ENCODE measurements at places on chromosomes 3 and 15.

GRCh38 chr3:135141672-135142071, 346.6 kb downstream of the EPHB1 start:
- no peak for DNase-seq

GRCh38 chr3:37944391-37944842, 46.2 kb upstream of the VILL start:
- no peak for DNase-seq

GRCh38 chr15:65333148-65333820, 28.8 kb downstream of the RNU5B-1 start:
- DNase-seq, result no peak

DNA sequence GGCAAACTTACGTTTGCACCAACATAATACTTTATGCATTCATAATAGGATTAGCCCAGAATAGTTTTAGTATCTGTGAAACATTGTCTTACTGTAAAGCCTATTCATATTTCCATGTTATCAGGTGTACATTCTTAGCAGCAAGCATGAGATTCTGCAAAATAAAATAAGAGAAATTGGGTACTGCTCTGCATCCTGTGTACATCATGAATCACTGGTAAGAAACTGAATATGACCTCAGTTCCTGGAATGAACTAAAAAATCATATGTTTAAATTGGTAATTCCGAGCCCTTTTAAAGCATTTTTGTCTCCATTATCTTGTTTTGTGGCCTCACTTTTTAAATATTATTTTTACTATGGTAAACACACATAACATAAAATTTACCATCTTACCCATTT, 605.1 kb downstream of the ROBO1 start:
- DNase-seq, result no peak

- DNase-seq, result no peak
Observed at GRCh38 chr3:47370887-47371697, 9.7 kb upstream of the PTPN23 start.

DNA sequence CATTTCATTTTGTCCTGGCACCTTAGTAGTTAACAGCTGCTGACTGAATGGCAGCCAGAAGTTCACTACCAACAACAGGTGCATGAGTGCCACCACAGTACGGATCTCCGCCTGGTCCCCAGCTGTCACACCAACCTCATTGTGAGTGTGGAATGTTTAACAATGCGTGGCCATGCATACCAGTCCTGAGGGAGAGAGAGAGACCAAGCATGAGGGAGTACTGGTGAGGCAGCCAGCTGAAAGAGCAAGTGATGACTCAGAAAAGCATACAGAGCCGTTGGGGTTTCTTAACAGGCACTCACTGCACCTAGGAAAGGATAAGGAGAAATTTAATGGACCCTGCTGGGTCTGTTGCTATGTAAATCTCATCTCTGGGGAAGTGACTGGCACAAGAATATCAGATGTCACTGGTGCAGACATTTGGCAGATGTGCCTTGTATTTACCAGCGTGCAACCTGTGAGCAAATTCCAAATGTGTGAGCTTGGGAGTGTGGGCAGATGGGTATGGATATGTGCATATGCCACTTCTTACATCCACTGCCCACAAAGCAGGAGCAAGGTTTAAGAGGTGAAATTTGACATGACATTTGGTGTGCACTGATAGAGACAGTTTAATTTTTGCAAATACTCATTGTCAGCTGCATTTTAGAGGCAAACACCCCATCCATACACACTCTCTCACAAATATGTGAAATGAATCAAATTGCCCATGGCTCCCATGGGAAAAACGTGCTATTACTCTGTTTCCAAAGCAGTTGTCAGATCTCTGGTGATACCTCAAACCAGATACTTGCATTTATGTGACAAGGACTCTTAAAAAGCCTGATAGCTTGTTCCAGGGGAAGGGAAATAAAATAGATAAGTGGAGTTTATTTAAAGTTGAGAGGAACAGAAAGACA, 245.2 kb upstream of the ARPP21 start:
- peak; percentile 50 for DNase-seq

GRCh38 chr3:124413393-124413792, 316.9 kb upstream of the UMPS start:
- DNase-seq, result no peak

- no peak for DNase-seq
Observed at GRCh38 chr3:11716573-11717290, 73.0 kb upstream of the VGLL4 start.

DNA sequence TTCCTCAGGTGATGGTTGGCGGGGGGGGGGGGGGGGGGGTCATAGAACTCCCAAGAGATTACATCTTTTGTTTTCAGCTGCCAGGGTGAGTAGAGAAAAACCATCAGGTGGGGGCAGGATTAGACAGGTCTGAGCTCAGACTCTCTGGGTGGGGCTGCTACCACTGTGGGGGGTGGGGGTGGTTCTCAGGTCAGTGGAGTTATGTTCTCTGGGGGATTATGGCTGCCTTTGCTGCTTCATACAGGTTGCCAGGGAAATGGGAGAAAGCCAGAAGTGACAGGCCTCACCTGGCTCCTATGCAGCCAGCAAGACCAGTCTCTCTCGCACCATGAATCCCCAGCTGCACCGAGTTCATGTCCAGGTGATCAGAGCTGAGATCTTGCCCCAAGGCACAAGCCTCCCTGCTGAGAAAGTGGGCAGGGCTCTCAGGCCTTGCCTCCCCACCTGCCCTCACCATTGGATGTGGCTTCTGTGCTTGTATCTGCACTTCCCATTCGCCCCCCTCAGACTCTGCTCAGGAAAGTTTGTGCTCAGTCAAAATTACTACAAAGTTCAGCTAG, 828.1 kb downstream of the MCTP2 start:
- DNase-seq, result no peak

DNA sequence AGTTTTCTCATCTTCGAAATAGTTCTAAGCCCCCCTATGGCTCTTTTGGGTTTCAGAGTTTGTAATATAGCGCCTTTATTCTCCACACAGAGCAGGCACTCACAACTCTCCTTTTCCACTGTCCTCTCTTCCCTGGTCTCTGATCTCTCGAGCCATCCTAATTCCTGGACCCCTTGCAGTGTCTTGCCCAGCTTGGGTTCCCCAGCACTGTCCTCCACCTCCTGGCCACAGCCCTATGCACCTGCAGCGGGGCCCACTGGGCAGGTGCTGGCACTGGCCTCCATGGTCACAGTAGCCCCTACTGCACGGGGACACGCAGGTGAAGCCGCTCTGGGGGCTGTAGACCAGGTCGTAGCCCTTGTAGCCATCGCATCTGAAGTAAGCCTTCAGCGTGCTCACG, 27.9 kb downstream of the MUC20 start:
- DNase-seq, result no peak

DNA sequence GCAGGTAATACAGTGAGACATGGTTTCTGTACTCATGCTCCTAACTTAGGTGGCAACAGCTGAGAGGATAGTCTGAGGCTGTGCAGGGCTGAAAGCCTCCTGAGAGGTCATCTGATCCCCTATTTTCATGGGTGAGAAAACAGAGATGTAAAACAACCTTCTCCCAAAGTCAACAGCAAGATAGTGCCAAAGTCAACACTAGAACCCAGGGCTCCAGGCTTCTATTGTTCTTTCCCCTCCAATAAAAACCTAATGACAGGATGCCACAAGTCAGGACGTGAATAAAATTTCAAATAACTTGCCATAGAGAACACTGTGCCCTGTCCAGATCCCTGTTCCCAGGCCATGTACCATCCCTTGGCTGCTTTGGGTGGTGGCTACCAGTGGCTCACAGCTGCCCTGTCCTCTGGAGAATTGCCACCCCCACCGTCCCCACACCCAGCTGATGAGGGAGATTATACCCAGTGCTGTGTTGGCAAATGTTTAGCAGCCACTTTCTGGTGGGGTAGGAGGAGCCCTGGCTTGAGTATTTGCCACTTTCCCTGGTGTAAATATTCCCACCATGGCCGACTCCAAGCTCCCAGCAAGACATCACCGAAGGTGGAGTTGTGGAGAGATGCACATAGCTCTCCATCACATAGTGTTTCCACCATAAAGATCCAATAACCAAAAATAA, 54.8 kb downstream of the SRGAP3 start:
- DNase-seq, result no peak

DNA sequence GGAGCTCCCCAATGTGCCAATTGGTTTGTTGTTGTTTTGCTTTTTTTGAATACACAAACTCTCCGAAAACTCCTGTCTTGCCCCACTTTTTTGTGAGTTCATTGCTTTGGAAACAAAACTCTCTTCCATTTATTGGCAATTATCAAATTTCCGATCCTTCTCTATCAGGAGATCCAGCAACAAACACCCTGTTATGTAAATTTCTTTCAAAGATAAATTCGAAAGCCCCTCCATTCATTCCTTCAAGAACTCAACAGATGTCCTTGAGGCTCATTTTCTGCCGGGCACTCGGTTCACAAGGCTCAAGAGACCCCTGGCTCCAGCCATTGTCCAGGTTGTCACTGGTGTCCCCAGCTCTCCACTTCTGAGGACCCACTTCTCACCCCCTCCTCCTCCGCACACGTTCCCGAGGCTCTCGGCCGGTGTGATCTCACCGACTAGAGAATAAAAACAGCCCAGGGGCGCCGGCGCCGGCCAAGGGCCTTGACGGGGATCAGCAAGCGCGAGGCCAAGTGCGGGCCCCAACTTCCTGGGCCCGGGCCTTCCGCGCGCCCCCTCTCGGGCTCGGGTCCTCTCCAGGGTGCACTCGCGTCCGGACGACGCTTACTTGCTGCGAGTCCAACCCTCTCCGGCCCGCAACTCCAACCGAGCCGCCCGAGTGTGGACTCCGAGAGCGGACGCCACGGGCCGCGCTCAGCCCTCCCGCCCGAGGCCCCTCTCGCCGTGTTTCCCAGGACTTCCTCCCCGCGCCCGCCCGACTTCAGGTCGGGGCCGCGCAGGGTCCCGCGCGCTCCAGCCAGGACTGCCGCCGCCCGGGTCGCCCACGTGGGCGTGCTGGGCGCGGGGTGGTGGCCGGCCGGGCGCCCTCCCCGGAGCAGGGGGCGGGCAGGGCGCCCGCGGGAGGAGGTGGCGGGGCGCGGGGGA, 533 bp upstream of the SMAD3 start:
- DNase-seq, result no peak

- DNase-seq, result no peak
Observed at GRCh38 chr3:22565393-22565792, 637.7 kb upstream of the UBE2E2 start.

DNA sequence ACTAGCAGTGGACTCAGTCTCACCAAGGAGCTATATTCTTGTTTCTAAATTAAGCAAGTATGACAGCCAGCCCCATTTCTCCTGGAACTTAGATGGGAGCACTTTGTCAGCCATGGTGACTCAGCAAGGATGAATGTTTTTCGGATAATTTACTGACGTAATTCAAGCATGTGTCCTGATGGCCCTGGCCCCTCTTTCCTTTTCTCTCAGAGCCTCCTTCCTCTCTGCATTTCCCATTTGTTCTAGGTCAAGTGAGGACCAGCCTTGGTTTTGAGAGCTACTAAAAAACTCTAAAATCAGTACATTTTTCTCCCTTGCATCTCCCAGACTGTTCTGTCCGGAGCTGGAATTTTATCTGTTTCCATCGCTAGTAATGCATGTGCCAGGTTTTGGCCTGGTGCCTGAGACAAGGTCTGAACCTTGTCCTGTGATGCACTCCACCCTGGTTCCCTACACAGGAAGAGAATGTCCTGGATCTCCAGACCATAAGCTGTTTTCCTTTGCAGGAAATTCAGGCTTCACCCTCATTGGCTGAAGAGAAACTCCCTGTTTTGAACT, 256.6 kb upstream of the ROPN1 start:
- DNase-seq, result peak; percentile 90

DNA sequence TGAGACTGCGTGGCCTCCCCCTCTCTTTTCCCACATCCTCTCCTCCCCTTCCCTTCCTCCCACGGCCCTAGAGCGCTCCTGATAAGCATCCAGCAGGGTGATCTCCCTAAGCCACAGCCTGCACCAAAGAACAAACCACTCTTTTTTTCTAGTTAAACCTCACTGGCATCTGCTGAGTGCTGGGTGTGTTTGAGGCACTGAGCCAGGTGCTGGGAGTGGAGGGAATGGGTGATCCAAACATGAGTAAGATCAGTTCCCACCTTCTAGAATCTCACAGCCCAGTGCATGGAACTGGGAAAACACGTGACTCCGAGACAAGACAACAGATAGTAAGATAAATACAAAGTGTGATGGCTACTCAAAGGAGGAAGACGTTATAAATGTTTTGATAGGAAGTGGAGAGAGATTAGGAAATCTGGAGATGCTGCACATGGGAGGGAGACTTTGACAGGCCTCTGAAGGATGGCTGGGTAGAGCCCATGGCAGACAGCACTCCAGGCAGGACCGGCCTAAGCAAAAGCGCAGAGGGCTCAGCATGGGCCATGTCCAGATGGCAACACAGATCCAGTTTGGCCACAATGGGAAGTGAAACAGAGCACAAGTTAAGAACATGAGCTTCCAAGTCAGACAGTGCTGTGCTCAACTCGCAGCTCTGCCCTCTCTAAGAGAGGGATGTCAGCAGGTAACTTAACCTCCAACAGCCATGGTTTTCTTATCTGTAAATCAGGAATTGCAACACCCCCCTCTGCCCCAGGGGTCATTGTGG, 55.6 kb downstream of the CCR3 start:
- DNase-seq, result peak; percentile 91

GRCh38 chr15:63135281-63135680, 13.6 kb downstream of the LACTB start:
- DNase-seq, result no peak

DNA sequence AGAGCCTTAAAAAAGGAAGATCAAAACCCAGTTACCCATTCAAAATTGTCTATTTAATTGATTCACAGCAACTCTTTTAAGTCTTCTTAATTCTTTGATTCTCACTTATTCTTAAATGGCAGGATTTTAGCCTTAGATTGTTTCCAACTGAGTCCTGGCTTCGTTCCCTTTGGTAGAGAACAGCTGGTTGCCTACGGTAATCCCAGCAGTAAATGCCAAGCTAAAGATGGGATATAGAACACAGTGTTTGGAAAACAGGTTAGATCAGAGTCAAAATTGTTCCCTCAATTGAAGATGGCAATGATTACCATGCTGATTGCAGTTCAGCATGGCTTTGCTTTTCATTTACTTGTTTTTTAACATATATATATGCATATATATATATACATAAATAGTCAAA, 300.9 kb downstream of the PYDC2 start:
- no peak for DNase-seq

DNA sequence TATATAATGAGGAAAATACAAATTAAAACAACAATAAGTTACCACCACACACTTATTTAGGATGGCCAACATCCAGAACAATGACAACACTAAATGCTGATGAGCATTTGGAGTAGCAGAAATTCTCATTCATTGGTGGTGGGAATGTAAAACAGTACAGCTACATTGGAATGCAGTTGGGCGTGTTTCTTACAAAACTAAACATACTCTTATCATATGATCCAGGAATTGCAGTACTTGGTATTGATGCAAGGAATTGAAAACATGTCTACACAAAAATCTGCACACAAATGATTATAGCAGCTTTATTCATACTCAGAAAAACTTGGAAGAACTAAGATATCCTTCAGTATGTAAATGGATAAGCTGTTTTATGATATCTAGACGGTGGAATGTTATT, 594.2 kb downstream of the ZBBX start:
- DNase-seq, result no peak

- no peak for DNase-seq
Observed at GRCh38 chr15:58247855-58248842, 110.0 kb downstream of the AQP9 start.

DNA sequence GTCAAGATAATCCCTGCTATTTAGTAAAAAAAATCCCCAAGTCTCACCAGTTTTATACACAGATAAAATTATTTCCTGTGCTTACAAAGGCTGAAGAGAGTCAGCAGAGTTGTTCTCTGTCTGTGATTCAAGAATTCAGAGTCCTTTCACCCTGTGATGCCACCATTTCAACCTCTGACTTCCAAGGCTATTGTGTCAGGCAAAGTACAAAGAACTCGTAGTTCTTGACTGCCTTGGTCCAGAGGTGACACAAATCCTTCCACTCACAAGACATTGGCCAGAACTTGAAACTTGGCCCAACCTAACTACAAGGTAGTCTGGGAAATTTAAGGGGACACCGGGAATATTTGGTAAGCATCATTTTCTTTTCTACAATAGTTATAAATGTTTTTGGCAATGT, 34.9 kb upstream of the CMC1 start:
- DNase-seq, result no peak

Measured in HT1080 (cell line).